H1 (cell line): ENCODE measurements at places on chromosomes 11 and 22. TPM values are rescaled to one million over a fixed set of nuclear protein-coding genes. Genes with fewer than 3 reads are reported as not detected.

The APOBEC3G gene
- 0.94 and 2.0 TPM in 2 replicates for total RNA-seq

The CARD18 gene
- not detected in 2 replicates for total RNA-seq

The HBE1 gene
- total RNA-seq: not detected in 2 replicates

The LIF gene
- total RNA-seq: 3.3 and 3.5 TPM in 2 replicates

The ZP1 gene
- total RNA-seq: not detected in 2 replicates

The CARNS1 gene
- 0.61 and 1.1 TPM in 2 replicates for total RNA-seq

The COMT gene
- 15.2 and 16.6 TPM in 2 replicates for total RNA-seq
